ENCODE measurements at places on chromosomes 4 and X. TPM values are rescaled to one million over a fixed set of nuclear protein-coding genes. Genes with fewer than 3 reads are reported as not detected.
A peak's percentile ranks its signal among the peaks of the same experiment; 100 is the strongest.

GRCh38 chr4:73275318-73275654 is 16.7 kb upstream of the ANKRD17 start:
- ATAC-seq = no peak

- no peak for ATAC-seq
These were observed 482.8 kb upstream of the HTR2C start for GRCh38 chrX:114101081-114101480.

Gene BMPR1B
- 0.24 TPM for total RNA-seq

DNA sequence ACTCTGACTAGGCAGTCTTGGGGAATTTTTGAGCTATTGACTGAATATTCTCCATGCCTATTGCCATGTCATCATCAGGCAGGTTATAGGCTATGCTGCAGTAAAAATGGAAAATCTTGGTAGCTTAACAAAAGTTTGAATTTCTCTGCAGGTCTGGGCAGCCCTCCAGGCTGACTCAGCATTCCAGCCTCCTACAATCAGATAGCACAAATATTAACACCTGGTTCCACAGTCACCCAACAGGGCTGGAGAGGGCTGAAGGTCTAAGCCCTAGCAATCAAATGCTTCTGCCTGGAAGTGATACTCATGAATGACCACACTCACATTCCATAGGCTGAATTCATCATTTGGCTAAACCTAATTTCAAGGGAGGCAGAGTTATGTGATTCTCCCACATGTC is 9.6 kb upstream of the PPP3CA start:
- ATAC-seq = peak; percentile 91

All from esophagus mucosa (tissue), 1 donor.